ENCODE measurements at places on chromosomes 3 and 15. TPM values are rescaled to one million over a fixed set of nuclear protein-coding genes. Genes with fewer than 3 reads are reported as not detected.

DNA sequence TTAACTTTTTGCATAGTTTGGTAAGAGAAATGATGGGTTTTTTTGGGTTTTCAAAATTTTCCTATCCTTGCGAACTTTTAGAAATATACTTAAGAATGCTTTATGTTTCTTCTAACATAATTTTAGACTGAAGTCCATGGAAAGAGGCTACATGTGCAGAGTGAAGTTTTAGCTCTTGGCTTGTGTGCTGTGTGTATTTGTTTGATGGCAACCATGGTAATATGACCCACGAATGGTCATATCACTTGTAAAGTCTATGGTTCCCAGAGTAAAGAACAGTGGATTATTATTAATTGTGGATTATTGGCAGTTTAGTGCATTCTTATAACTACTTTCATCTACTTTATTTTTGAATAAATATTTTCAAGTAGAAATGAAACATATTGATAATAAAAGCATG, 124.0 kb upstream of the GOLGA6L4 start:
- DNase-seq, result no peak

GRCh38 chr3:126528800-126529541, 5.0 kb downstream of the CHST13 start:
- DNase-seq, result peak; percentile 34

GRCh38 chr3:21056293-21056692, 694.7 kb downstream of the ZNF385D start:
- no peak for DNase-seq

- DNase-seq, result no peak
Observed at GRCh38 chr3:123050666-123051065, 16.2 kb upstream of the PDIA5 start.

Gene LMOD3
- not detected for total RNA-seq

Gene LRRN1
- total RNA-seq, result 1.4 TPM

DNA sequence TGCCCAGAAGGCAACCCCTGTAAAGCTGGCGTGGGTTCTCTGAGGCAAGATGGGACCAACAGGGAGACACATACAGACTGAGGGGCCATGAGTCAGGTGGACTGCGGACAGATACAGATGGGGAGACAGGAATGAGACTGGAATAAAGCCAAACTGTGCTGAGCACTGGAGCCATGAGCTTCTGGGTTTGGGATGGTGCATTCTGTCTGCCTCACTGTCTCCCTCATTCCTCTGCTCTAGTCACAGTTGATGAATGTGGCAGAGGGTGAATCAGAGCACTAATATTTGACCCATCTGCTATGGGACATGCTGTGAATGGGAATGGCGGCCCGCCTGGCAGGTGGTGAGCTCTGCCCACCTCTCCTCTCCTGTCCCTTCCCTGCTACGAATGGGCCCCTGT, 262.9 kb downstream of the EPHB1 start:
- no peak for DNase-seq

GRCh38 chr3:12816521-12817342, 20.3 kb downstream of the CAND2 start:
- no peak for DNase-seq

DNA sequence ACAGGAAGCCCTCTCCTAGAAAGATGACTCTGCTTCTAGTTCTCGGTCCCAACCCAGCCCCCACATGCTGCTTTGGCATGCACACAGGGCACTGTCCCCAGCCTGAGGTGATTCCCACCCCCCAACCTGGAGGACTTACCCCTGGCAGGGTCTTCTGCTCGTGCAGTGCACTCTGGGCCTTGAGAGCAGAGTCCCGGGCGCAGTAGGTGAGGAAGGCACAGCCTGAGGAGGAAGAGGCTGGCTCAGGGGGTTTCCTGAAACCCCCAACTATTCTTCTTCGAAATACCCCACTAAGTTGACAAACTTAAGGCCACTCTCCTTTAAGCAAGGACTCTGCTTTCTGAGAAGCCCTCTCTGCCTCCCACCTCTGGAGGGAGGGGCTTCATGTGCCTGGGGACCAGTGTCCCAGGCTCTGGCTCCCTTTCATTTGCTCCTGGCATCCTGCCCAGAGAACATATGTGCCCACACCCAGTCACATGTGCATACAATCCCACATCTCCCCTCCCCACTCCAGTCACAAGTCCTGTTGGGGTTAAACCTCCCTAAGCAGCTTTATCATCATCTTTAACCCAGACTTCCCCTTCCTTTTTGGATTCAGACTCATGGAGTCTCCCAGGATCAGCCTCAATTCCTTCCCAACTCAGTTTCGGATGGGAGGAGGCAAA, 4.1 kb downstream of the CELF6 start:
- peak; percentile 22 for DNase-seq

GRCh38 chr3:85075663-85076062, 116.9 kb downstream of the CADM2 start:
- no peak for DNase-seq

DNA sequence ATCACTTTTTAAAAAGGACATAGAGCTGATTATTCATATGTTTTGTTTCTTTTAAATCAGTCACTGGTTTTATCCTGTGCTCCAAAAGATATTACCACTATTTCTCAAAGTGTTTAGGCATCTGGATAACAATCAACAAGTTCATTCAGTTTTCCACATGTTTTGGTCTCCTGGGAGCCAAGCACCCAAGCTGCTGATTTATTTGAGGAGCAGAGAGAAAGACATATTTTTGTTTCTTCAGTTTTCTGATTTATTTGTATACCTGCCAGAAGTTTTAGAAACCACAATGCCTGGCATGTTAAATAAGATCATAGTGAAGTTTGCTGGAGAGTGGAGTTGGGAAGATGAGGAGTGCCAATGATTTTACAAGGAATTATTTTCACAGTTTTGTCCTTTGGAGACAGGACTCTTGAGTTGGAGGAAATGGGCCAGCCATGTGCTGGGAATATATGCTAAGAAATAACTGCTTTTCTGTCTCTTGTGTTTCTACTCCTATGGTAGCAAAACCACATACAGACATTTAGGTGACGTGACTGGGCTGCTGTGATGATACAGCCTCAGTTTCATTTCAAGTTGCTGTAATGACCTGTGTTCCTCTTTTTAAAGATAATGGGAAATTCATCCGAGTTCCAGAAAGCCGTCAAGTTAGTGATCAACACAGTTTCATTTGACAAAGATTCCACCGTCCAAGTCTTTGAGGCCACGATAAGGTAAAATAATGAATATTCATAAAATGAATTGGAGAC, 11.7 kb downstream of the EDEM1 start:
- no peak for DNase-seq

- DNase-seq, result no peak
Observed at GRCh38 chr15:58269455-58270414, 131.6 kb downstream of the AQP9 start.

- DNase-seq, result no peak
Observed at GRCh38 chr3:128697341-128697740, 28.6 kb upstream of the RAB7A start.

Gene RAD51
- total RNA-seq, result 2.9 TPM

DNA sequence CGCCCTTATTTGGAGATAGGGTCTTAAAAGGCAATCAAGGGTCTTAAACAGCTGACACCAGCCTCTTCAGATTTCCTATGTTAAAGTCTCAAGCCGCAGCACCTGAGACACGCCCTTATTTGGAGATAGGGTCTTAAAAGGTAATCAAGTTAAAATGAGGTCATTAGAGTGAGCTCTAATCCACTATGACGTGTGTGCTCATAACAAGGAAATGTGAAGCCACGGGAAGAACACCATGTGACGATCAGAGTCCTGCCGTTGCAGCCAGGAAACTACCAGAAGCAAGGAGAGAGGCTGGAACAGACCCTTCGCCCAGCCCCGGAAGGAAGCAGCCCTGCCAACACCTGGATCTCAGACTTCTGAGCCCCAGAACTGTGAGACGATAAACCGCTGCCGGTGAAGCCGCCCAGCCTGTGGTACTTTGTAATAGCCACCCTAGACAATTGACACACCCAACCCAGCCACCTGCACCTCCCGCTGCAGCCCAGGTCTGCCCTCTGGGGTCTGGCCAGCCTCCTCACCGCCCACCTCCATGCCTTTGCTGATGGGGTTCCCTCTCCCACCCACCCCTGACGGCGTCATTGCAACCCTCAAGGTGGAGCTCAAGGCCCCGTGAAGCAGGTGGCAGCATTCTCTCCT, 137.9 kb downstream of the MEGF11 start:
- peak; percentile 46 for DNase-seq

DNA sequence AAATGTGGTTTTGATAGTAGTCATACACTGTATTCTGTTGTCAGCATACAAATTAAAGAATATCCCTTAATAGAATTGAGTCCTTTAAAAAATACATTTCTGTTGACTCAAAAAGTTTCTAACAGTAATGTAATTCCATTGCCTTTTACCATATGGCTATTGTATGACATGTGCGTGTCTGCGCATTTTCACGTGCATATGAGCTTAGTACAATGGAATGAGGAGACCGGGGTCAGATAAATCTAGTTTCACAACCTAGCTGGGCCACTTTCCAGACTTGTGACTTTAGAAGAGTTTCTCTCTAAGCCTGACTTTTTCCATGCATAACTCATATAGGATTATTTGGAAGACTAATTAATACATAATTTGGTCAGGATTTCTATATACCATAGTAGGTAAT, 38.7 kb downstream of the ZBTB38 start:
- no peak for DNase-seq

Gene ARPIN
- 39.0 TPM for total RNA-seq

GRCh38 chr3:79685108-79685507, 82.7 kb downstream of the ROBO1 start:
- no peak for DNase-seq

- DNase-seq, result no peak
Observed at GRCh38 chr3:60659098-60659497, 592.2 kb downstream of the FHIT start.

DNA sequence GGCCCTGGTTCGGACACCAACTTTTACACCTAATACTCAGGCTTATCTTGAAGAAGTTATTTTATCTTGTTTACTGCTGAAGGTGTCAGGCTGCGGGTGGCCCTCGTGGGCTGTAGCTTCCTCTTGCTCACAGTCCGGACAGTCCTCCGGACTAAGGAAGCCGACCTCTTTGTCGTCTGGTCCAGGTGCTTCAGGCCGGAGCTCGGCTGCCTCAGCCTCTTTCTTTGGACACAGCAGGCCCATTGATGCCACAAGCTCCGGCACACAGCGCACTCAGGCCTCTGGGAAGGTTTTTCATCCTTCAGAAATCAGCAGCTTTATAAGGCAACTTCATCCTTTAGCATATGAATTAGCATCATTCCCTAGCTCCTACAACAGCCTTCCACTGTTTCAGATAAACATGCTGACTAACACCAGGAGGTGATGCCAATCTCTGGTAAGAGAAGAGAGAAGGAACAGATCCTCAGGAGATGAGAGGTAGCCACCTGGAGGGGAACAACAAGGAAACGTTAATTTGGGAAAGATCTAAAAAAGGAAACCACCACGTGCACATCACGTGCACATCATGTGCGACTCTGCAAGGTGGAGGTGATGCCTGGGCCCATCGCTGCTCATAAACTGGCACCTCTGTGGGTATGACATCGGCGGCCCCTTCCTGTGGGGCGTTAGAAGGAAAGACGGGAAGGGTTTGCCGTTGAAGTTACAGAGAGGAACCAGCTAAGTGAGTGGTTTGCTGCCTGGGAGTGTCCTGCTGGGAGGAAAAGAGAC, 4.4 kb upstream of the CHAC1 start:
- DNase-seq, result no peak

GRCh38 chr3:141992512-141992911, 116.1 kb downstream of the ATP1B3 start:
- no peak for DNase-seq

- no peak for DNase-seq
Observed at GRCh38 chr3:2706144-2706835, 403.9 kb downstream of the IL5RA start.

GRCh38 chr15:96869122-96869521, 538.6 kb downstream of the NR2F2 start:
- no peak for DNase-seq

GRCh38 chr3:143548393-143548792, 299.9 kb downstream of the SLC9A9 start:
- no peak for DNase-seq

GRCh38 chr3:126970921-126971320, 12.0 kb upstream of the PLXNA1 start:
- no peak for DNase-seq

DNA sequence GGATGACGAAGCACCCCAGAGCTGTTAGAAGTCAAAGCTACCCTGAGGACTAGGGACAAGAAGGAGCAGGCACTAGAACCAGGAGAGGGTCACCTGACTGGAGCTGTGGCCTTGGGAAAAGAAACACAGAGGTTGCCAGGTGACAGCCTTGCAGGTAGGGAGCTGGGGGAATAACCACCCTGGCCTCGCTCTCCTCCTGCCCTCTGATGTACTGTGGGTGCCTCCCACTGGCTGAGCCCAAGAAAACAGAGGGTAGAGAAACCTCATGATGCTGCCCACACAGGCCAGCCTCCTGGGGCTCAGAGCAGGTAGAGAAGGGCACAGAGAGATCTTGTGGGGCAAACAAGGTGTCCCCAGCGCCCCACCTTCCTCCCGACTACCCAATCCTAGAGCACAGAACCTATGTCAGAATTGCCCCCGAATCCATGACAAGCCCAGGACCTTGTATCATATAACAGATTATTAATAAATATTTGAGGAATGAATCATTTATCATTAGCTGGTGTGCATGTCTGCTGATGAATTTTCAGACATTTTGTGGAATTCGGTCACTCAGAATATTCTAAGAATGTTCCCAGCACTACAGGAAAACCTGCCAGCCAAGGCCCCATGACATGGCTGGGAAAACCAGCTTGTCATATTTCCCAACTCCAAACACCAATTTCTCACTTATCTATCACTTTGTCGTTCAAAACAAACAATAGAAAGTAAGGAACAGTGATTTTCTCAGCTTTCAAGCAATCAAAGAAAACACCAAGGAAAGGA, 59.8 kb upstream of the MEX3B start:
- DNase-seq, result no peak

Gene KCNH8
- total RNA-seq, result 1.1 TPM

- no peak for DNase-seq
Observed at GRCh38 chr3:27127879-27128278, 241.3 kb downstream of the NEK10 start.

Gene CPN2
- total RNA-seq, result 0.14 TPM

- DNase-seq, result no peak
Observed at GRCh38 chr3:127135241-127136023, 57.5 kb upstream of the PRR23E start.

DNA sequence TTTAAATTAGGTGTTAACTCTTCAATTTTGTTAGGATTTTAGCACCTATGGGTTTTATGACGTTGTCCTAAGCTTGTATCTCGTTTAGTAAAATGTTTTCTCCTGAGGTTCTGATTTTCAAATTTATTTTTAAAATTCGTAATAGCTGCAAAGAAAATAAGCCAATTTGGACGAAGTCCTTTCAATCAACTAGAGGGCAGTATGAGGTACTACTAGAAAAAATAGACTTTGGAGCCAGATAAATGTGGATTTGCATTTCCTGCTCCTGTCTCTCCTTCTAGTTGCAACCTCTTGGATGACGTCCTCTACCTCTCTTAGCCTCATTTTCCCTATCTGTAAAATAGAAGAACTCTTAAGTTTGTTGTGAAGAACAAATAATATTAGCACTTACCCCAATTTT, 81.1 kb downstream of the SLTM start:
- no peak for DNase-seq

Gene PLA2G4E
- 0.27 TPM for total RNA-seq

Gene HCLS1
- total RNA-seq, result 23.5 TPM

Gene SKOR1
- 0.34 TPM for total RNA-seq

Measured in mucosa of descending colon (tissue), 3 donors.